Activated CD4-positive, alpha-beta T cell treated with anti-CD3 and anti-CD28 coated beads for 36 hours (primary cell): ENCODE measurements at places on chromosomes 7 and 10. TPM values are rescaled to one million over a fixed set of nuclear protein-coding genes. Genes with fewer than 3 reads are reported as not detected.

DNA sequence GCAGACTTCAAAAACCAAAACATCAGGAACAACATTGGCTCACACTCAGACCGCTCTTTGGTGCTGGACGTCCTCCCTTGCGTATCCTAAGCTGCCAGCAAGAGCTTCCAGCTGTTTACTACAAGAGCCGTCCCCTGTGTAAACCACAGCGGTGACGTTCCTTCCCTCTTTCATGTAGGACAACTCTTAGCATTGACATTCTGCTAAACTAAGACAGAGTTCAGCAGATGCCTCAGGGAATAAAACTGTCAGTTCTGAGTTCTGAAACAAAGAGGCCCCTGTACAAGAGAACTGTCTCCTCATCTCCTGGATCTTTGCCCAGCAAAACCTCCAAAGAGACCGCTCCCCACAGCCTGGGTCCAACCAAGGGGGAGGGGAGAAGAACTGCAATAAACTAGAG, 57.8 kb upstream of the OPALIN start:
- no peaks in the 10 kb centered on the region for H3K36me3 ChIP-seq
- no peak overlapping the region for H3K27ac ChIP-seq
- no peaks in the 10 kb centered on the region for H3K4me1 ChIP-seq
- peaks cover 8% of the 10 kb centered on the region for H3K27me3 ChIP-seq

Gene LDB1
- 86.7 TPM for total RNA-seq

DNA sequence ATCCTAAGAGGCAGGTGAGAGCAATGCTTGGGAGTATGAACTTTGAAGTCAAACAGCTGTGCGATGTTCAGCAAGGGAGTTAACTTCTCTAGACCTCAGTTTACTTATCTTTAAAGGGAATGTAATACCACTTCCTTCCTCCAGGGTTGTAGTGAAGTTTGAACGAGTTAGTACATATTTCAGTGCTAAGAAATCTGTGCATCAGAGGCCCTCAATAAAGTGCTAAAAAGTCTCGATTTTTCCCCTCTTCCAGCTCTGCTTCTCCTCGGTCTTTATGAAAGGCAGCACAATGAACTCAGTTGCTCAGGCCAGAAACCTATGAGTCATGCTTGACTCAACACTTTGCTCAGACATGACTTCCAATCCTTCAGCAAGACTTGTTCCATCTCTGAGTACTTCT, 418.9 kb downstream of the MDFIC start:
- H3K36me3 ChIP-seq: no peaks in the 10 kb centered on the region
- no peak overlapping the region for H3K4me3 ChIP-seq
- H3K27me3 ChIP-seq: peaks cover 9% of the 10 kb centered on the region
- DNase-seq: no peak

Gene ADRB1
- total RNA-seq: not detected

DNA sequence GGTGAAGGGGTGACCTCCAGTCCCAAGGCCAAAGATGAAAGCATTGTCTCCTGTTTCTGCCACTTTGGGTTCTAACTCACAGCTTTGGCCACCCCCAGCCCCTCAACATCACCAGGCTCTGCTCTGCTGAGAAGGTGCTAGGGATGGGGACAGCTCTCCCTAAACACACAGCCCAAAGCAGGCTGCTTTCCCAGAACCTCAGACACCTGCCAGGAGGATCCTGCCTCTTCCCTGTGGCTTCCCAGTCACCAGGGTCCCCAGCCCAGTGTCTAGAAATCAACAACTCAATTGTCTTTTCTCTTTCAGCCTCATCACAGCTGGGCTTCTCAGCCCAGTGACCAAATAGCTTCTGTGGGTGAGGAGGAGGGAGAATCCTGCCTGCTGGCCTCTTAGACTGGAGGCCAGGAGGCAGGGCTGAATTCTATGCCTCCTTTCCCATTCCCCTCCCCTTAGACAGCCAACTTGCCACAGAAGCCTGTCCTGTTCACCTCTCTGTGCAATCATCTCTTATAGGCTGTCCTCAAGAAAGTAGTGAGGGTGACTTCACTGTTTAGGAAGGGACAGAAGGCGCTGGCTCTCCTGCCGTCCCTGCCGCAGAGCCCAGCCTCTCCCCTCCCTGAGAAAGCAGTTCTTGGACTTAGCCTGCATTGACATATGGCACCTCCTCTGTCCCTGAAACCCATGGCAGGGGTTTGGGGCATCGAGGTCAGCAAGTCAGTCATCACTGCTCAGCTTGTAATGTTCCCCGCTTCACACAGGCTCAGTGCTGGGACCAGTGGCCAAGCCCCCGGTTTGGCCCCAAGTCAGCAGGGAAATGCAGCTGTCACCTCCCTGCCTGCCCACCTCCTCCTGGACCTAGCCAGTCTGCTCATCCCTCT, 3.7 kb downstream of the FGF8 start:
- H3K27ac ChIP-seq: no peak overlapping the region
- peaks cover 44% of the 10 kb centered on the region for H3K27me3 ChIP-seq
- peaks cover under 1% of the 10 kb centered on the region for H3K36me3 ChIP-seq

DNA sequence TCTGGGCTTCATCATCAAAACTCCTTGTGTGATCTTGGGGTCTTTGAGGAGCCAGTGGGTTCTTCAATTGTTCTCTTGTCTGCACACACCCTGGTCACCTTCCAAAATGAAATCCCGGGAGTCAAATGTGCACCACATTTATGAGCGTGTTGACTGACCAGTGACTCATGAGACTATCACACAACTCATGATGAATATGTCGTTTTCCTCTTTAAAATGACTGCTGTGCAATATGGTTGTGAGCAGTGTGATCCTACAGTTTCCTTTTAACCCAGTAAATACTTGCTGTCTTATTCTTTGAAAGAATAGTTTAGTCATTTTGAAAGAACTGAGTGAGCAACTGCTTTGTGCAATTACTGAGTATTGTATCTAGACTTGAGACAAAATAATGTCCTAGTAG, 149.2 kb downstream of the DYNC1I1 start:
- DNase-seq: no peak
- H3K27ac ChIP-seq: no peak overlapping the region
- H3K4me1 ChIP-seq: peaks cover under 1% of the 10 kb centered on the region
- H3K36me3 ChIP-seq: no peaks in the 10 kb centered on the region
- peaks cover 16% of the 10 kb centered on the region for H3K27me3 ChIP-seq

GRCh38 chr10:78706256-78706655, 362.5 kb upstream of the ZMIZ1 start:
- no peak for DNase-seq
- H3K36me3 ChIP-seq: no peaks in the 10 kb centered on the region
- no peak overlapping the region for H3K4me3 ChIP-seq
- H3K27me3 ChIP-seq: peaks cover 6% of the 10 kb centered on the region

- no peak overlapping the region for H3K27ac ChIP-seq
- H3K4me3 ChIP-seq: no peak overlapping the region
- no peaks in the 10 kb centered on the region for H3K4me1 ChIP-seq
- H3K36me3 ChIP-seq: no peaks in the 10 kb centered on the region
- H3K27me3 ChIP-seq: no peaks in the 10 kb centered on the region
These were observed 19.0 kb upstream of the TMEM229A start for GRCh38 chr7:124051681-124052377.

Gene ARHGAP22
- total RNA-seq: 0.47 TPM

Gene CYP26A1
- not detected for total RNA-seq

DNA sequence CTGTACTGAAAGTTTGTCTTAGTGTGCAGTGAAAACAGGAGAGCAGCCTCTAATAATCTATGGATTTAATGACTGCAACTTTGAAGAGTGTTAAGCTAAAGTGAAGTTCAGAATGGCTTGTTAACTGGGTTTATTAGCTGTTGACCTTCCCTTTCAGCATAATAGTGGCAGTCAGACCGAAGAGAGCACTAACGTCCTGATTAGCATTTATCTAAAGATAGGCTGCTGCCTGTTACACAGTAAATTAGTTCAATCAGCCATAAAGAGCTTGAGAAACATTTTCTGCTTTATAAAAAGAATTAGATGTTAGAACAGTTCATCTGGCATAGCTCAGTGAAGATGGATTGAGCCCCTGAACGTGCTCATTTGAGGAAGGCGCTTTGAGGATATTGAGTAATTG, 433.0 kb downstream of the AUTS2 start:
- no peak overlapping the region for H3K27ac ChIP-seq
- peaks cover 4% of the 10 kb centered on the region for H3K4me1 ChIP-seq
- H3K4me3 ChIP-seq: no peak overlapping the region
- DNase-seq: no peak

- H3K27ac ChIP-seq: peak overlapping the region; percentile 49
- H3K27me3 ChIP-seq: peaks cover 4% of the 10 kb centered on the region
- peaks cover 41% of the 10 kb centered on the region for H3K4me1 ChIP-seq
- peak; percentile 39 for DNase-seq
- no peaks in the 10 kb centered on the region for H3K36me3 ChIP-seq
These were observed 6.6 kb downstream of the CPA2 start for GRCh38 chr7:130273081-130273932.

DNA sequence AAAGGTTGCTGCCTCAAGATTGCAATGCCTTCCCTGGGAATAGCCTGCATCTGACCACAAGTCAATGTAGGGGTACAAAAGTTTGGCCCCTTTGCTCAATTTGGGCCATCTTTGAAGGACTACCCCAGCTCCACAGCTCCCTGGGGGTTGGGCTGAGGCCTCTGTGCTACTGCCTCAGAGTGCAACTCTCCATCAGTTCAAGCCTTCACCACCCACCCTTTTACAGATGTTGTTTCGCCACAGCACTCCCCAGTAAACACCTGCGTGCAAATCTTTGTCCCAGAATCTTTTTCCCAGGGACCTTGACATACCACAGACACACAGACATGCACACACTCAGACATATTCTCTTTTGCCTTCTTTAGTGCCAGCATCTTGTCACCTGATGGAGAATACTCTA, 66.0 kb upstream of the ANKRD1 start:
- H3K4me3 ChIP-seq: no peak overlapping the region
- no peak for DNase-seq
- H3K36me3 ChIP-seq: no peaks in the 10 kb centered on the region
- H3K27me3 ChIP-seq: peaks cover 3% of the 10 kb centered on the region

DNA sequence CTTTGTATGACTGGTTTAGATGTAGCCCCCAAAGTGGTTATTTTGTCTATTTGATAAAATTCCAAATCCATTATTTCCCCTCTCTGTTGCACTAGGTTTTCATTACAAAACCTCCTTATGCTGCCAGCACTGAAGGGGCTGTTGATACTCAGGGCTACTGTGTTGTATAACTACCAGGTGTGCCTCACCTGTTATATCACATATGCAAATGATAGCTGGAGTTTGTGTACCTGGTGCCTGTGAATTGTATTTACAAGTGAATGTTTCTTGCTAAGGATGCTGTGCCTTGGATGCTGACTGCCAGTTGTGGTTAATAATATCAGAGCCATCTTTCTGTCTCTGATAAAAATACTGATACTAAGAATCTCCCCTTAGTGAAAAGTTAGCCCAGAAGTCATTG, 84.8 kb upstream of the CCDC6 start:
- DNase-seq: no peak
- H3K4me3 ChIP-seq: no peak overlapping the region
- H3K4me1 ChIP-seq: peaks cover 6% of the 10 kb centered on the region
- H3K27ac ChIP-seq: no peak overlapping the region
- no peaks in the 10 kb centered on the region for H3K36me3 ChIP-seq

DNA sequence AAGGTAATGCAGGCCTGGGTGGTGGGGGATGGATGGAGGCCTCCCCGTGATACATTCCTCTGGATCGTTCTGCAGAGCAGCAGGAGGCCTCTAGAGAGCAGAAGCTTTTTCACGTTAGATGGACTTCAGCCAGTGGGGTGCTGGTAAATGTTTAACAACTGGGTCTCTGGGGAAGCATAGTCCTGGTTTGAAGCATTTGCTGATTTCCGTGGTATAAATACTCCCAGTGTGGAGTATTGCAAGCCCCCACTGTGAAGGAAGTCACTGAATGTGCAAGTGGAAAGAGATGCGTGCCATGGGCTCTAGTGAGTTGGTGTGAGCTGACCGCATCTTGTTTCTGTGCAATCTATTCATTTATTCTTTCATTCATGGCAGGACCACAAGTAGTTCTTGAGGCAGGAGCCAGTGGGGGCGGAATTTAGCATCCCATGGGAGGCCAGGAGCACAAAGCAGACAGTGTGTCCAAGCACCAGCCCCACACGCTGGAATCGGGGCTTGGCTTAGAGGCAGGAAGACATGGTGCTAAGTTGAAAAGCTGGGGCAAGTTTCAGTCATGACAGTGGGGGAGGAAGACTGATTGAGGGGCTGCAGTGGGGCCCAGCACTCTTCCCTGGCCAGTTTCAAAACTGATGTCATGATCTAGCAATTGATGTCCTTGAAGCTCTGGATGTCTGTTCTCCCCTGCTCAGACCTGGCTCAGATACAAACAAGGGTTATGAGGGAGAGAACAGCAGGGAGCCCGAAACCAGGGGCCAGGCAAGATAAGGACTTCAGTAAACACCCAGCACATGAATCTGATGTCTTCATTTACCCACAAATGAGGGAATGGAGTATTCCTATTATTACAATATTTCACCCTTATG, 280.9 kb upstream of the LYZL1 start:
- peaks cover 3% of the 10 kb centered on the region for H3K27me3 ChIP-seq
- no peak for DNase-seq
- no peaks in the 10 kb centered on the region for H3K4me1 ChIP-seq
- no peak overlapping the region for H3K4me3 ChIP-seq
- no peak overlapping the region for H3K27ac ChIP-seq

GRCh38 chr10:3400348-3400747, 227.8 kb upstream of the PITRM1 start:
- no peak for DNase-seq
- H3K27me3 ChIP-seq: peaks cover 5% of the 10 kb centered on the region
- H3K4me1 ChIP-seq: peaks cover 2% of the 10 kb centered on the region
- no peak overlapping the region for H3K4me3 ChIP-seq
- H3K27ac ChIP-seq: no peak overlapping the region

DNA sequence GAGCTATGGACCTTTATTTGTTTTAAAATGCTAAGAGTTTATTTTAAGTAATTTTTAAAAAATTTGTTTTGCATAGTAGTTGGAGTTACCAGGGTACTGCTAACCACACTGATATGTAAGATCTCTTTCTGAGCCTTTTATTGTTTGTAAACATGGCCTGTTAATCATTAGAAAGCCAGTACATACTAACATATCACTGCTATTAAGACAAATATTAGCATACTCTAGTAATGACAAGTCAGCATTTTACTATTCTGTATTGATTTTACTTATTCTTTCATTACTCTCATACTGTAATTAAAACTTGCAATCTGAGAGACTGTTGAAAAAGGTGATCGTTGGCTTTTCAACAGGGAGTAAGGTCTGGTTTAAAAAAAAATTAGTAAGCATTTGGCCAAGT, 66.7 kb downstream of the PTEN start:
- DNase-seq: no peak
- H3K27ac ChIP-seq: no peak overlapping the region
- H3K4me3 ChIP-seq: no peak overlapping the region

DNA sequence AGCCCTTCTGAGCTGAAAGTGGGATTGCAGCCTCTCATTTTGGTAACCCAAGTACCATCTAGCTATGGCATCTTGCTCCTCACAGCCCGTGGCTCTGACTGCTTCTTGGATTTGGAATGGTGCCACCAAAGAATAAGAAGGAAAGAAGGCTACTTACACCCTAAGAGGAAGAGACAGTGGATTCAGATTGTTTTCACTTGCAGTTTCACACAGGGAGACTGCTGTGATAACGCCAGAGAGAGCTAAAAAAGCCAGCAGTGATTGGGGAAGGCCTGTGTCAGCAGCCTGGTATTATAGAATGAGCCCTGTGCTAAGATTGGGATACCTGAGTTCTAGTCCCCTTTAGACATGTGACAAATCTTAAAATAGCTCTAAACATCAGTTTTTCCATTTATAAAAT, 3.6 kb upstream of the LRRC4 start:
- peaks cover 8% of the 10 kb centered on the region for H3K36me3 ChIP-seq
- H3K4me3 ChIP-seq: no peak overlapping the region
- no peak for DNase-seq
- no peak overlapping the region for H3K27ac ChIP-seq
- H3K4me1 ChIP-seq: peaks cover 17% of the 10 kb centered on the region
- H3K27me3 ChIP-seq: no peaks in the 10 kb centered on the region

Gene VSTM4
- 0.11 TPM for total RNA-seq

Gene MEOX2
- total RNA-seq: not detected

GRCh38 chr10:104337521-104337984, 712 bp downstream of the ITPRIP start:
- H3K27me3 ChIP-seq: no peaks in the 10 kb centered on the region
- DNase-seq: no peak
- H3K36me3 ChIP-seq: peaks cover 23% of the 10 kb centered on the region
- H3K27ac ChIP-seq: peak overlapping the region; percentile 95
